ENCODE measurements at places on chromosomes 6 and 20.

- DNase-seq = no peak
Measured at GRCh38 chr6:77383026-77383425, 80.3 kb downstream of the HTR1B start.

DNA sequence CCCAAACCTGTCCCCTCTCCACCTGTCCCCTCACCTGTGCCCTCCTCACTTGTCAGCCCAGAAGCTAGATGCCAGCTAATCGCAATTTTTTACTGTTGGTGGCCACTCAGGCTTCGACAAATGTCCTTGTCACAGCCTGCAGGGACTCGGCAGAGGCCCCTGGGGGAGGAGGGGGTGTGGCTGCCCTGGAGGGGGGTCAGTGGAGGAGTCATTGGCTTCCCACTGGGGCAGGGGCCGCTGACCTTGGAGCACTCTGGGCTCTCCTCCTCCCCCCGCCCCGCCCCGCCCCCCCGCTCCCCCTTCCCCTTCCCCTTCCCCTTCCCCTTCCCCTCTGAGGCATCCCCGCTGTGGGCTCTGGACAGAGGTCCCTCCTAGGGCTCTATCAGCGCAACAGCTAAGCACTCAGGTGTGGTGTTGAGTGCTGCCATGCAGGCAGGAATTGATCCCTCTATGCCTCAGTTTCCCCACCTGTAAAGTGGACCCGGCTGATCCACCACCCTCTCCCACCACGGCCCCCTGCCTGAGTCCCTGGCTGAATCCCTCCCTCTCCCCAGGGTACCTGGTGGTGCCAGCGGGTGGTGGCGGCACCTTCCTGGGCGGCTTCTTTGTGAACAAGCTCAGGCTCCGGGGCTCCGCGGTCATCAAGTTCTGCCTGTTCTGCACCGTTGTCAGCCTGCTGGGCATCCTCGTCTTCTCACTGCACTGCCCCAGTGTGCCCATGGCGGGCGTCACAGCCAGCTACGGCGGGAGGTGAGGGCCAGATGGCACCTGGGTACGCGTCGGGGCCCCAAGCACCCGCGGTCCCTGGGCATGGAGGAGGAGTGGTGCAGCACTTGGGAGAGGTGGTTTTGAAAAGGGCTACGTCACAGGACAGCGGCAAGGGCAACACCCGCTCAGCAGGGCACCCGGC, 23.8 kb downstream of the SLCO4A1 start:
- no peak for DNase-seq

- no peak for DNase-seq
Measured at GRCh38 chr6:63261820-63262219, 50.6 kb downstream of the FKBP1C start.

DNA sequence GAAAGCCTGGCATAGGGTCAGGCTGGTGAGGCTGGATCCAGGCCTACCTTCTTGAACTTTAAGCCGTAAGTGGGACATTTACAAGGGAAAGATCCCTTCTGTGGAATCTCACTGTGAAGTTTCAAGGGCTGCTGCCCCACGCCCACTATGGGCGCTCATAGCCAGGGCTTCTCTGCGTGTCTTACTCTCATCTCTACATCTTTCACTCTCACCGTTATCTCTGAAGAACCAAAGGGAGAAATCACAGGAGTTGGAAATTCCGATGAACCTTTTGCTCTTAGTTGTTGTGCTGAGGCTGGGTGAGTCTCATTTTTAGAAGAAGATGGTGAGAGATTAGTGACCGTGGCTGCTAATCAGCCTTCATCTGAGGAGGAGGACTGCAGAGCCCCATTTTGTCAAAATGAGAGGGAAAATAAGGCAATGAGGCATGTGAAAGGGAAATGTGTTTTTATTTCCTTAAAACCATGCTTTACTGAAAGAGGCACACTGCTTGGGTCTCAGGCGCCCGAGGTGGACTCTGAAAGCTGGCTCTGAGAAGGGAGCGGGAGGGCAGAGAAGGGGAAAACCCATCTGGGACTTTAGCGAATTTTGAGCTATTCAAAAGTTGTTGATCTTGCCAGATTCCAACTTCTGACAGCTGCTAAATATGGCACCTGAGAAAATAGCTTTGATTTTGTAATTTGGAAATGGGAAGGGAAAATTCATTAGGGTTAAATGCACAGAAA, 301.5 kb downstream of the CLIC5 start:
- DNase-seq = no peak

- no peak for DNase-seq
Measured at GRCh38 chr20:51366155-51366886, 176.2 kb downstream of the NFATC2 start.

GRCh38 chr20:389220-389619, 8.7 kb downstream of the TRIB3 start:
- DNase-seq = no peak

GRCh38 chr6:84667252-84668213, 96.9 kb downstream of the TBX18 start:
- DNase-seq = no peak

DNA sequence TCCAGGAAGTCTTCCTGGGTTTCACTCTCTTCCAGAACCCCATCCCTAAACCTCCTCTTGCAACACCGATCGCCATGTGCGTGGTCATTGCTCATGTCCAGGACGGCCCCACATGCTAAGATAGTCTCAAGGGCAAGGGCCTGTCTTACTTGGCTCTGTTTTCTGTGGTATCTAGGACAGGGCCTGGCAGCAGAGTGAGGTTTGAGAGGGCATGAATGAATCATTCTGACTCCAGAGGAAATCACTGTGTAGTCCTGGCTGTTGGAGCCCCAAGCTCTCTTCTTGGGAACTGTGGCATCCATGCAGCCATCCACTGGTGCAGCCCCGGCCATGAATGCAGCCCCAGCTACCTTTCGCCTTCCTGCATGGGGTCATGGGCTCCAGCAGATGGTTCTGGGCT, 12.4 kb downstream of the SIRPA start:
- DNase-seq = no peak

- no peak for DNase-seq
Measured at GRCh38 chr6:134323698-134324097, 5.8 kb upstream of the SGK1 start.

DNA sequence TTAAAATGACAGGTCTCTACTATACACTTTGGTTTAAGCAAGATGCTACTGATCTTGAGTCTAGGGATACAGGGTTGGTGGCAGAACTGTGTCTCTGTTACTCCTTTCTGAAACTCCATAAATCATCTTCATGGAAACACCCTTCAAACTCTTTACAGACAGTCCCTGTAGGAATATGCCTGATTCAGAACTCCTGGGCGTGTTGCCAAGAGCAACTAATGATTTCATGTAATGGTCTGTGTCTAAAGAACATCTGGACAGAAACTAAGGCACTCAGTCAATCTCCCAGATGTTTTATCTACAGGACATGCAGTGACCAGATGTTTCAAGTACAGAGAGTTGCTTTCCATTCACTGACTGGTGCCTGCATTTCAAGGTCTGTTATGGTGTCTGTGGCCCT, 464.4 kb upstream of the CHD6 start:
- no peak for DNase-seq

DNA sequence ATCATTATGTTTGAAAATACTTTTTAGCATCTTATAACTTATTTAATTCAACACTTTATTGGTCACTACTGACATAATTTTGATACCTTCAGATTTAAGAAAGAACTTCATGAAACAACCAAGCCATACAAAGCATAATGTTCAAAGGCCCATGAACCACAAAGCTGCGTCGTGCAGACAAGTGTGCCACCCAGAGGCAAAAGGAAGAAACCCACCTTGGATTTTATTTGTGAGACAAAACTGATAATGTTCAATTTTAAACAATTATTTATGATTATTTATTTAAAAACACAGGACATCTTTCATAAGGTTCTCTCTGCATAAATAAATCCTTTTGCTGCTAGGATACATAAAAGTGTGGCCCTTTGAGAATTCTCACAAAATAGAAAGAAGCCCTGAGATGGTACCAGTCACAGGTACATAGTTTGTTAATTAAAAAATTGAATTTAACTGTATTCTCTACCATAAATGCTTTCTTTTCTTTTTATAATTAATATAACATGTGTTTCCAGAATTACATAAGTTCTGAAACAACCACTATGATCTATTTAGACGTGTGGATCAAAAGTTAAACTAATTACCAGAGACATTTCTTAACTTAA, 143.7 kb downstream of the RALGAPA2 start:
- no peak for DNase-seq

- DNase-seq = no peak
Measured at GRCh38 chr20:61739832-61740118, 325.9 kb downstream of the TAF4 start.

DNA sequence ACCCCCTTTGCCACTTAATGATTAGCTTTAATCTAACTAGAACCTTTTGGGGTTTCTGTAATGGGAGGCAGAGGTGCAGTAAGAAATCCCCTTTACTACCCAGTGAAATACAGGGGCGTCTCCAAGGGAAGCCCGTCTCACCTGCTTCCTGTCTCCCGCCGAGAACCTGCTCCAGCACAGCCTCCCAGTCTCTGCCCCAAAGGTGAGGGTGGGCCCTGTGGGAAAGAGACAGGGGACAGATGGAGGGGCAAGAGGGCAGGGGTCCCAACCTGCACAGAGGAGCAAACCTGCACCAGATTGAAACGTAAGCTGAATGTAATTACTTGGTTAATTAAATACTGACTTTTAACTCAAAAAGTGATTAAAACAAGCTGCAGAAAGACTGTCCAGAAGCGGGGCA, 474.2 kb upstream of the SULF2 start:
- DNase-seq = no peak

- no peak for DNase-seq
Measured at GRCh38 chr6:82534876-82535275, 171.3 kb downstream of the TPBG start.

GRCh38 chr6:42389736-42390135, 62.0 kb downstream of the TRERF1 start:
- DNase-seq = no peak

DNA sequence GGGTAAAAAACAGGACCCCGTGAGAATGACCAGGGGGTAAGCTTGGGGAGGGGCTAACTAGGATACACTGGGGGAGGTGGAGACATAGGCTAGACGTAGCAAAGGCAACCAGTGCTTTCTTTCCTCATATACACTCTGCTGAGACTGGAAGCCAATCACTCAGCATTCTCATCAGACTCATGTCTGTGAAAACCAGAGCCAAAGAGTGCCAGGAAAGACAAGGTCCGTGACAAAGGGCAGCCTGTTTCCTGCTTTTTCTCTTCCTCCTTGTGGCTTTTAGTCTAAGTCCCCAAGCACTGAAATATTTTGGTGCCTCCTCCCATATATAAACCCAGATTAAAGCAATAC, 97.9 kb upstream of the NEDD9 start:
- no peak for DNase-seq

GRCh38 chr6:42545226-42545773, 18.5 kb upstream of the UBR2 start:
- DNase-seq = no peak

- DNase-seq = no peak
Measured at GRCh38 chr6:112626468-112627082, 279.4 kb downstream of the RFPL4B start.

Measured in SW 1271 (cell line).